ENCODE measurements at places on chromosomes 2 and 18. TPM values are rescaled to one million over a fixed set of nuclear protein-coding genes. Genes with fewer than 3 reads are reported as not detected.

GRCh38 chr2:231046916-231047273 is 9.6 kb downstream of the C2orf72 start:
- no peaks in the 10 kb centered on the region for H3K36me3 ChIP-seq
- H3K4me1 ChIP-seq = no peaks in the 10 kb centered on the region
- no peak overlapping the region for H3K4me3 ChIP-seq
- no peak overlapping the region for H3K27ac ChIP-seq
- no peak for DNase-seq

UGT1A4 gene
- not detected for total RNA-seq

TMEM163 gene
- total RNA-seq = 0.04 TPM

LBX2 gene
- total RNA-seq = 1.3 TPM

DNA sequence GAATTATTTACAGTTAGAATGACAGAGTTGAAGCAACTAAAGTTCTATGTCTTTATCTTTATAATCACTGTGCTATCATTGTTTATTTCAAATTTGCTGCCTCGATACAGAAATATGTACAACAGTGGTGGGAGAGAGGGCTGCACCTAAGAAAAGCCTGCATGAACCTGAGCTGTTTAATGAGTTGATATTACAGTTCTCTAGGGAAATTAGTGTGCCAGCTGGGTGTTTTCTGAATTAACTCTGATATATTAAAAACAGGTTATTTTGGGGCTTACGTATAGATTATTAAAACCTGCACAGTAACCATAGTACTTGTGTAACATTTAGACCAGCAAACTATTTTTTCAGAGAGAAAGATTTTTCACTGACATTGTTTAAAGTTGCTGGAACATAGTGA is 750.5 kb upstream of the DDX18 start:
- H3K27ac ChIP-seq = no peak overlapping the region
- 0 out of 2 replicates have a peak, but pooled peaks cover 3% of the 10 kb centered on the region for H3K27me3 ChIP-seq
- no peak overlapping the region for H3K4me3 ChIP-seq
- H3K36me3 ChIP-seq = no peaks in the 10 kb centered on the region
- H3K4me1 ChIP-seq = no peaks in the 10 kb centered on the region

RPE gene
- total RNA-seq = 75.1 TPM

- no peaks in the 10 kb centered on the region for H3K27me3 ChIP-seq
- H3K36me3 ChIP-seq = peaks cover 6% of the 10 kb centered on the region
- H3K27ac ChIP-seq = no peak overlapping the region
- DNase-seq = no peak
- no peak overlapping the region for H3K4me3 ChIP-seq
- H3K4me1 ChIP-seq = no peaks in the 10 kb centered on the region
Observed at GRCh38 chr2:174198846-174199564, 49.3 kb downstream of the OLA1 start.

GRCh38 chr2:32474381-32474780 is 117.6 kb downstream of the BIRC6 start:
- H3K36me3 ChIP-seq = peaks cover 79% of the 10 kb centered on the region
- no peaks in the 10 kb centered on the region for H3K27me3 ChIP-seq
- H3K4me1 ChIP-seq = no peaks in the 10 kb centered on the region
- no peak for DNase-seq
- no peak overlapping the region for H3K27ac ChIP-seq

ATOH8 gene
- total RNA-seq = 98.9 TPM

CLHC1 gene
- 11.3 TPM for total RNA-seq

LRP2 gene
- total RNA-seq = not detected

DNA sequence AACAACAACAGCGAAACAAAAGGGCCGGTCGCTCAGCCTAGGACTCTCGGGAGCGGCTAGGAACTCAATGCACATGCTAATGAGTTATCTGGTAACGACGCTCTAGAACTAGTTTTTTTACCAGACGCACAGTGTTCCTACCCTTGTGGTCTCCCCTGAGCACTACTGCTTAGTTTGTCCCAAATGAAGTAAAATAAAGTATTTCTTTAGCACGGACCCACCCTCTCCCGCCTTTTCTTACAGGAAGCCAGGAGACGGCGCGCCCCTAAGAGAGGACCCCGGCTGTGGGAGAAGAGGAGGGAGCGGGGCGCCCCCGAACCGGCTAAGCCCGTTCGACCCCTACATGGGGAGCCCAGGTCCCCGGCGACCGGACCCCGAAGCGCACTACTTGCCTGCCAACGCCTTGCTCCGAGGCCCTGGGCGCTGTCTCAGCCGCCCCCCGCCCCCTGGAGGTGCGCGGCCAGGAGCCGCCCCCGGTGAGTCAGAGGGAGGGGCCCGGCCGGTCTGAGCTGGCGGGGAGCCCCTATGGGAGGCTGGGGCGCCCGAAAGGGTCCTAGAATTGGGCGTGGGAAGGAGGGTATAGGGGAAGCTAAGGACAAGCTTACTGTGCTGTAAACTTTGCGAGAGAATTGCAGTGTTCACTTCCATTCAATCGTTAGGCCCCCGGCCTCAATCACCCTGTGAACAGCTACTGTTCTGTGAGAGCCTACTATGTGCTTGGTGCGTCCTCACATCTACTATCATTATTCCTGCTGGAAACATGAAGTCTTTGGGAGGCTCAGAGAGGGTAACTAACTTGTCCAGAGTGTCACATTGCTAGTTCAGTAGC is 3.6 kb upstream of the CAPG start:
- no peaks in the 10 kb centered on the region for H3K27me3 ChIP-seq
- H3K4me3 ChIP-seq = no peak overlapping the region
- H3K27ac ChIP-seq = no peak overlapping the region
- no peaks in the 10 kb centered on the region for H3K36me3 ChIP-seq

DNA sequence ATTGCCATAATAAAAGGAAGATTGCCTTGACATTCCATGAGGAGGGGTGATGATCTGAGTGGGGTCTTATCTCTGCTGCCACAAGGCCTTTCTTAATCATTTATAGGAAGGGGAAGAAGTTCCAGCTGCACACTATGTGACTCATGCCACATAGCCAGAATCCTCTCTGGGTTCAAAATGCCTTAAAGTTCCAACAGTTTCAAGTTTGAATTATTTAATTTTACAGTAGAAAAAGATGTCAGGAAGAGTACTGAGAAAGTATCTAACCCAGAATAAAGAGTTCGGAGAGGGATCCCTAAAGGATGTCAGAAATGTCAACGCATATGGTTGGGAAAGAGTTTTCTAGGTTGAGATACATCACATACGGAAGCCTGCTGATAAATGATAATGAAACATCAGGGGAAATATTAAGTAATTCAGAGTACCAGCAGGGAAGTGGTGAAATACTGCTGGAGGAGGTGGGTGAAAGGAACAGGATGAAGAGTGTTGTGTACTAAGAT is 999.9 kb downstream of the TSN start:
- H3K27ac ChIP-seq = no peak overlapping the region
- no peak overlapping the region for H3K4me3 ChIP-seq
- H3K27me3 ChIP-seq = no peaks in the 10 kb centered on the region
- H3K36me3 ChIP-seq = no peaks in the 10 kb centered on the region
- no peak for DNase-seq

- peaks cover 8% of the 10 kb centered on the region for H3K4me1 ChIP-seq
- H3K27me3 ChIP-seq = no peaks in the 10 kb centered on the region
- peak overlapping the region; percentile 78 for H3K27ac ChIP-seq
- H3K36me3 ChIP-seq = peaks cover 18% of the 10 kb centered on the region
Observed at GRCh38 chr2:60549238-60549927, 4.1 kb downstream of the BCL11A start.

GRCh38 chr2:37576831-37577230 is 94.6 kb downstream of the CDC42EP3 start:
- H3K27me3 ChIP-seq = no peaks in the 10 kb centered on the region
- H3K27ac ChIP-seq = no peak overlapping the region
- no peak overlapping the region for H3K4me3 ChIP-seq
- H3K4me1 ChIP-seq = no peaks in the 10 kb centered on the region

DNA sequence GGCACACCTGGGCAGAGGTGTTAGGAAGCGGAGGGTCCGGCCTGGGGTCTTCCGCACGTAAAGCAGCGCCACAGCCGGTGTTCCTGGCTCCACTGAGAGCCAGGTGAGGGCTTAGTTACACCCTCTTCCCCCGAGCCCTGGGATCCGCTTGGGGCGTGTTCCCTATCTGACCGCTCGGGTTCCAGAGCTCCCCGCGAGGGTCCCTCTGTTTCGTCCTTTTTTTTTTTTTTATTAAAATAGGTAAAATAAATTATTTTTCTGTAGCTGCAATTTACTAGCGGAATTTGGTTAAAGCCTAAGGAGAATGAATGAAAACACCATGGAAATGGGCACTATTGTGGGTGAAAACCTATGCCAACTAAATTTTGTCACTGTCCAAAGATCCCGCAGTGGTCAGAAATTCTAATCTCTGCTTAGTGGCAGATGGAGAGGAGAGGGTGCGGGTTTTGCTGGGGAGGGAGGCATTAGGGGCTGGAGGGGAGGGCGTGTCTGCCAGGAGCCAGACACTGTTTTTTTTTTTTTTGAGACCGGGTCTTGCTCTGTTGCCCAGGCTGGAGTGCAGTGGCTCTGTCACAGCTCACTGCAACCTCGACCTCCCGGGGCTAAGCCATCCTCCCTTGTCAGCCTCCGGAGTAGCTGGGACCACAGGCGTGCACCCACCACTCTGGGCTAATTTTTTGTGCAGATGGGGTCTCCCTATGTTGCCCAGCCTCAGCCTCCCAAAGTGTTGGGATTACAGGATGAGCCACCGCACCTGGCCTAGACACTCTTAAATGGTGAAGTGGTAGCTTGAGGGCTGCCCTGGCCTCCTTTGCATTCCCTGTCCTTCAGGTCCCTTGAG is 834 bp downstream of the PDCL3 start:
- H3K36me3 ChIP-seq = 0 out of 2 replicates have a peak, but pooled peaks cover 2% of the 10 kb centered on the region
- H3K27me3 ChIP-seq = no peaks in the 10 kb centered on the region
- peak overlapping the region; percentile 80 for H3K4me3 ChIP-seq
- H3K4me1 ChIP-seq = no peaks in the 10 kb centered on the region
- peak overlapping the region; percentile 90 for H3K27ac ChIP-seq
- DNase-seq = peak; percentile 10

LINC00305 gene
- not detected for total RNA-seq

- H3K36me3 ChIP-seq = peaks cover 28% of the 10 kb centered on the region
- H3K27ac ChIP-seq = no peak overlapping the region
- no peak for DNase-seq
- no peaks in the 10 kb centered on the region for H3K4me1 ChIP-seq
Observed at GRCh38 chr2:160301420-160301819, 101.3 kb upstream of the ITGB6 start.

DNA sequence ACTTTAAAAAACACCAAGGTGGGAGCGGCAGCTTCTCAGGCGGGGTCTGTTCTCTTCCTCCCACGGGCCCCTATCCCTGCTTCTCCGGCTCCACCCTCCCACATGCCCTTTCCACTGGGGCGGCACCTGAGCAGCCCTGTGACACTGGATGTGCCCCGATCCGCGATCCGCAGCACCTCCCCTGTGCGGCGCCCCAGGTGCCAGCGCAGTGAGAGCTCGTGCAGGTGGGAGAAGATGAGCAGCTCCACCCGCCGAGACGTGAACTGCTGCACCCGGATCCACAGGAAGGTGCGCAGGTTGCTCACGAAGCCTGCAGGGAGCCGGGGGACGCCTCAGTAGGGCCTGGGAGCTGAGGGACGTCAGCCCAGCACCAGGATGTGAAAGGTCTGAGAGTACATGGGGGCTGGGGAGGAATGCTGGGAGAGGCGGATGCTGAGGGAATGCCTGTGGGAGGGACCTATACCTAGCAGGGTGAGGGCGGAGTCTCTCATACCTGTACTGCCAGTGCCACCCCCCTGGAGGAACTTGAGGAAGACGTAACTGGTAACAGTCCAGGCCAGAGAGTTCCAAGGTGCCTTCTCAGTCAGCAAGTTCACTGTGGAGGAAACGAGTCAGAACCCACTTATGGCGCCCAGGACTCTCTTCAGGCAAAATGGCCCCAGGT is 2.8 kb downstream of the ABCB6 start:
- no peak overlapping the region for H3K4me3 ChIP-seq
- no peak overlapping the region for H3K27ac ChIP-seq
- H3K27me3 ChIP-seq = no peaks in the 10 kb centered on the region
- peaks cover 6% of the 10 kb centered on the region for H3K4me1 ChIP-seq
- no peak for DNase-seq
- peaks cover 30% of the 10 kb centered on the region for H3K36me3 ChIP-seq

IL36RN gene
- total RNA-seq = not detected

DNA sequence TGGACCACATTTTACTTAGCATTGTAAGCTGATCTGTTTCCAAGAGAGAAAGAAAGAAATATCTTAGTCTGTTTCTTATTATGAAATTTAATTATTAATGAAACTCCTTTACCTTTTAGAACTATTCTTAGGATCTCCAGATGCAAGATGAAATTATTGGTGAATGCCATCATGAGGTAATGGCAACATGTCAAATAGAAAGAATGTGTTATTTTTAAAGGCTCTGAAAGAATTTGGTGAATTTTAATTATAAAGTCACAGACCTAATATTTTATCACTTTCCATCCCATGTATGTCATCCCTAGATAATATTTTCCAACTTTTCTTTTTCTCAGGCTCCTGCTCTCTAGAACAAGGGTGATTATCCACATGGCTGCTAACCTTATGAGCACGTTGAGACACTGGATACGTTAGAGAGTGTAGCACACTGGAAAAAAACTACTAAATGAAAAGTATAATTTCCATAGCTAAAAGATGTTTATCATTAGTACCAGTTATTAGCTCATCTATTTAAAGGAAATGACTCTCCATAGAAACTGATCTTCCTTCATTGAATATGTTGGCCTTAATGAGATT is 95.2 kb upstream of the SCG2 start:
- no peak overlapping the region for H3K27ac ChIP-seq
- no peak overlapping the region for H3K4me3 ChIP-seq
- H3K36me3 ChIP-seq = no peaks in the 10 kb centered on the region
- H3K4me1 ChIP-seq = peaks cover 8% of the 10 kb centered on the region

AMER3 gene
- total RNA-seq = not detected

DNA sequence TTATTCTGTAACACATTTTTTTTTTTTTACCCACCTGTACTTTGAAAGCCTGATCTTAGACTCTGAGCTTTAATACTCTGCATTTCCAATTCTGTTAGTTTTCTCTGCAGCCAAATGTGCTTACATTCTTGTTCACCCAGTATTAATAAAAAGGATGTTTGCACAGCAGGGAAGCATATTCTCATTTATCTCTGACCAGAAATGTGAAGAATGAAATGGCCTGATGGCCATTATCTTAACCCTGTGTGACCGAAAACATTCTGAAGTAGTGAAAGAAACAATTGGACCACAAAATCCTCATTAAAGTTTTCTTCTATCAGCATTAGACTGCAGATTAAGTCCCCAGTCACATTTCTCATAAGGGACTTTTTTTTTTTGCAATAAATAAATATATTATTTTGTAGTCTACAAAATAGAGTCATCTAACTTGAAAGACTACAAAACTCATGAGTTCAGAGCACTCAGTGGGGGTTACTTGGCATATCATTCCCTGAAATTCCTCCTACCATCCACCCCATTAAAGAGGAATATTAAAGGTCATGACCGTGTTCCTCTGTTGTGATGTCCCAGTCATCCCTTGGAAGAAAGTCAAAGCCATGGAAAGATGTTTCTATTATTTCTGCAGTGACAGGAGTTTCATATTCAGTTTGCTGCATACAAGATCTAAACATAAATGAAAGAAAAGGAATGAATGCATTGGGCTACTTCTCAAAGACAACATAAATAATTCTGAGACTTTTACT is 364.4 kb downstream of the RND3 start:
- no peaks in the 10 kb centered on the region for H3K4me1 ChIP-seq
- H3K27me3 ChIP-seq = no peaks in the 10 kb centered on the region
- H3K4me3 ChIP-seq = no peak overlapping the region
- no peak overlapping the region for H3K27ac ChIP-seq
- DNase-seq = no peak

SLC35F6 gene
- total RNA-seq = 40.6 TPM

- no peak overlapping the region for H3K4me3 ChIP-seq
- DNase-seq = no peak
- no peak overlapping the region for H3K27ac ChIP-seq
- no peaks in the 10 kb centered on the region for H3K4me1 ChIP-seq
- no peaks in the 10 kb centered on the region for H3K36me3 ChIP-seq
Observed at GRCh38 chr18:58231930-58232329, 187.9 kb downstream of the NEDD4L start.

- DNase-seq = no peak
- no peaks in the 10 kb centered on the region for H3K4me1 ChIP-seq
- H3K36me3 ChIP-seq = no peaks in the 10 kb centered on the region
Observed at GRCh38 chr18:13294309-13294708, 75.7 kb downstream of the LDLRAD4 start.

SLC4A5 gene
- not detected for total RNA-seq

Measured in SJCRH30 (cell line).